ENCODE measurements at places on chromosomes 7 and 10. TPM values are rescaled to one million over a fixed set of nuclear protein-coding genes. Genes with fewer than 3 reads are reported as not detected.

LLCFC1 gene
- not detected for total RNA-seq

ITGB1 gene
- 361 TPM for total RNA-seq

RET gene
- total RNA-seq: not detected

FAM185A gene
- 13.4 TPM for total RNA-seq

NUDT13 gene
- 1.3 TPM for total RNA-seq

UNCX gene
- not detected for total RNA-seq

ZNF800 gene
- 16.1 TPM for total RNA-seq

TCERG1L gene
- not detected for total RNA-seq

FAM25G gene
- total RNA-seq: not detected

ANKMY2 gene
- 9.9 TPM for total RNA-seq

TSPAN12 gene
- total RNA-seq: 3.7 TPM

RTKN2 gene
- total RNA-seq: 1.9 TPM

SCART1 gene
- total RNA-seq: 7.9 TPM

STEAP1 gene
- 5.6 TPM for total RNA-seq

TLX1 gene
- total RNA-seq: not detected

SFTPA2 gene
- total RNA-seq: not detected

PNLIPRP3 gene
- total RNA-seq: 0.03 TPM

SFRP4 gene
- total RNA-seq: not detected

All from A375 (cell line).